OCI-M1 (cell line): ENCODE measurements at places on chromosomes 12 and 14.
A peak's percentile ranks its signal among the peaks of the same experiment; 100 is the strongest.

DNA sequence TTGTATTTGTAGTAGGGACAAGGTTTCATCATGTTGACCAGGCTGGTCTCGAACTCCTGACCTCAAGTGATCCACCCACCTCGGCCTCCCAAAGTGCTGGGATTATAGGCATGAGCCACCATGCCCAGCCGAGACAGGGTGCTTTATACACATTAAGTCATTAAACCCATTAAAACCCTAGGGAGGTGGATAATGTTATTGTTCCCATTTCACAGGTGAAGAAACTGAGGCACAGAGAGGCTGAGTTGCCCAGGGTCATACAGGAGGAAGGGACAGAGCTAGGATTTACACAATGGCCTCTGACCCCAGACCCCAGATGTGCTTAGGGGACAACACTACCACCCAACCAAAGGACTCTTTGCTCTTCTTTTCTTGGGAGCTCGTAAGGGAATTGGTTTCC, 51.0 kb upstream of the RIN3 start:
- no peak for DNase-seq

DNA sequence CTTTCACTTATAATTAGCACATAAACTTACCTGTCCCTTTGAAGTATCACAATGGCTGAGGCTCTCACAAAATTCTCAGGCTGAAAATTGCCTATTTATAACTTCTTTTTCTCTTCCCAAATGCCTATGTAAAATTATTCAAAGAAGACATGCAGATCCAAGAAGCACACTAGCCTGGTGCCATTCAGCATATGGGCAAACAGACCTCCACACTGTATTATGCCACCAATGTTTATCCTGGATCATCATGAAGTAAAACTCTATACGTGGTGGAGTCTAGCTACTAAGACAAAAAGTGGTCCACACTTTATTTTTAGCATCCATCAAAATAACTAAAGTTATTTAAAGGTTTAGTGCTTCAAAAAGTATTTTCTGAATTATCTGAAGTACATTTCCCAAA, 15.8 kb downstream of the TC2N start:
- no peak for DNase-seq

DNA sequence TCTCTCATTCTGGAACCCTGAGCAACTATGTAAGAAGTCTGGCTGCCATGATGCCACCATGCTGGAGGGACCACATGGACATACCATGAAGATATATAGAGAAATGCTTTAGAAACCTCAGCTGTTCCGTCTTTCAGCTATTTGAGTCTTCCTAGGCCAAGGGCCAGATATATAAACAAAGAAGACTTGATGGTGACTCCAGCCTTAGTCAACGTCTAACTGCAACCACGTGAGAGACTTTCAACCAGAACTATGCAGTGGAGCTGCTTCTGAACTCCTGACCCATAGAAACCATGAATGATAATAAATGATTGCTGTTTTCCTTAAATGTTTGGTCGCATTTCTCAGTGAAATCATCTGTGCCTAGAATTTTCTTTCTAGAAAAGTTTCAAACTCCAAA, 20.0 kb upstream of the KITLG start:
- DNase-seq: no peak

DNA sequence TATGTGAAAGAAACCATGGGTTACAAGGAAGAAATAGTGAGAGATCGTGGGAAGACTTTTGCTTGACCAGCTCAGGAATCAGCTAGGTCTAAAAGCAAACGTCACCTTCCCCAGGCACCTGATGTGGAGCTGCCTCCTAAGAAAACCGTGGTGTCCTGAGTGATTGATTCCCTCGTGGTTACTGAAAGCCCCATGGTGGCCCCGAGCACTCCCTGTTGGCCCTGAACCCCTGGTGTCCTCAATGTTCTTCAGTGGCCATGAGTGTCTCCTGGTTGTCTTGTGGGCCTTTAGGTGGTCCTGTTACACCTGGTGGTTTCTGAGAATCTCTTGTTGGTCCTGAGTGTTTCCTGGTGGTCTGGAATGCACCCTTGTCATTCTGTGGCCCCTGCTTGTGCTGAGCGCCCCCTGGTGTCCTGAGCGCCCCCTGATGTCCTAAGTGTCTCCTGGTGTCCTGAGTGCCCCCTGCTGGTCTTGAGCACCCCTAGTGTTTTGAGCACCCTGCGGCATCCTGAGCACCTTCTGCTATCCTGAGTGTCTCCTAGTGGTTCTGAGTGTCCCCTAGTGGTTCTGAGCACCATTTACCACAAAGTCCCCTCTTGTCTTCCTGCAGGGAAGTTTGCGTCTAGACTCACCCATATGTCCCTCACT, 518.7 kb downstream of the TMEM121 start:
- peak; percentile 64 for DNase-seq

DNA sequence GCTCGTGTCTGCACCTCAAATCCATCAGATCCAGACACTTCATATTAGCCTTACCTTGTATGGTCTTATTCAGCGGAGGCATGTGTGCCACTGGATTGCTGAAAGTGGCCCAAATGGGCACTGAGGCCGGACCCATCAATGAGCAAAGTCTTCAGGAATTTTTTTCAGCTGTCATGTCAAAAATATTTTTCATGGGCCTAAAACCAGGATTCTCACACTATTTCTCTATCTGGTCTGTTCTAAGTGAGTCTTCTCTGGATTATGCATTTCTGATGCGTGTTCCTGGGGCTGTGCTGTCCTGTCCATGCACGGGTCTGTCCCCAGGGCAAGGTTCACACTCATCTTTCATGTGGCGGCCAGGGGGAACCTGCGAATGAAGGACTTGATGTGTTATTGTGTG, 94.6 kb downstream of the KCNA5 start:
- no peak for DNase-seq

DNA sequence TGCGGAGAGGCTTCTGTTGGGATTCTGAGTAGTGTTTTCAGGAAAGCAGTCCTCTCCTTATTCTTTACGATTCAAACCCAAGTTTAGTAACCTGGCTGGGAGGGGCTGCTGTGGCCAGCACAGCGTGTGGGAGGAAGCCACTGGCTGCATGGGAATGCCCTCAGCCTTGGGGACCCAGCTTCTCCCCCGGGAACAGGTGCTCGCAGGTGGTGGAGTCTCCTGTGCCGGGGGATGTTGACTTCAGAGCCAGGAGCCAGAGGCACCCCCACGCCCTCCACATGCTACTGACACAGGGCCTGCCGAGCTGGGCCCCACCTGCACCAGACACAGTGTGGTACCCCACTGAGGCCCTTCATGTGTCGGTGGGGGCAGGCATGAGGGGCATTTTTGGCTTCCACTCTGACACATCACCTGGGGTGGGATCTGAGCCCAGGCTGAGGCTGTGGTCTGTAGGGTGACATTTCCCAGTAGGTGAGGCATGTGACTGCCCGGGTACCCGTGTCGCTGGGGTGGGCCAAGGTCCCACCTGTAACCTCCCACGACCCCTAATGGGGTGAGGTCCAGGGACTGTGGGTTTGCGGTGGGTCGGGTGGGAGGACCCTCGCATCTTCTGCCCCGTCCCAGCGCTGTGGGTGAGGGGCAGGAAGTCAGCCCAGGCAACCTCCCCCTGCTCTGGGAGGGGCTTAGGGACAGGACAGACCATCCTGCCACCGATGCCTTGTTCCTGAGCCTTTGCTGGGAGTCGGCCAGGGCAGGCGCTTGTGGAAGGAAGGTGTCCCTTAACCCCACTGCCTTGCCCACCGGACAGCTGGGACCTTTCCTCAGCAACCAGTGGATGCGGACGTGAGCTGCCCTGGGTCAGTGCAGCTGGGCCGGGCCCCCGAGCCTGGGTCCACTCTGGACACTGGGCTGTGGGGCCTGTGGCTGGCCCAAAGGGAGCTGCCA, 26.5 kb downstream of the MTA1 start:
- DNase-seq: no peak

DNA sequence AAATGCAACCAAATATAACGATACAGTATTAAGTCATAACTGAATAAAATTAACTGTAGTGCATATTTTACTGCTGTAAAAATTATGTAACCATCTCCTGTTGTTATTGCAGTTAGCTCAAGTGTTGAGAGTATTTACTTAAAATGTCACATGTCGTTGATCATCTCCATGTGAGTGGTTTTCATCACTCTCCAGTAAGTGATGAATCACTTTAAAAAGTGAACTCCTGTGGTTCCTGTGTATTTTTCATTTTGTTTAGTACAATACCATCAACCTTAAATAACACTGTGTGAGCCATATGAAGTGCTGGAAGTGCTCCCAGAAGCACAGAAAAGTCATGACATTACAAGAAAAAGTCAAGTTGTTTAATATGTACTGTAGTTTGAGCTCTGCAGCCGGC, 104.7 kb upstream of the SLCO1B1 start:
- no peak for DNase-seq

DNA sequence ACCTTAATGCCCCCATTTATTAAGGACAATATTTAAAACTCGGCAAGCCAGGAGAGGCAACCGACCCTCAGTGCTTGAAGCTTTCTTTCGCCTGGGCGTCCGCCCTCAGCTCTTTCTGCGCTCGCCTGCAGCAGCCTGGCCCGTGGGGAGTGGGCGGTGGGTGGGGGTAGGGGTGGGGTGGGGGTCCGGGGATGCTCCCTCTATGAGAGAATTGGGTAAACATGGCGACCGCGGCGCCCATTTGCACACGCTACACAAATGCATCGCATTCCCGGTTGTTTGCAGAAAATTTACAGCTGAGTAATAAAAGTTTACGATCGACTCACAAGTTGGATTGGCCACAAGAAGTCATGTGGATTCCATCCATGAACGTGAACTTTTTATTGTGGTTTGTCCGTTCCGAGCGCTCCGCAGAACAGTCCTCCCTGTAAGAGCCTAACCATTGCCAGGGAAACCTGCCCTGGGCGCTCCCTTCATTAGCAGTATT, 7.7 kb downstream of the HOXC8 start:
- DNase-seq: no peak

GRCh38 chr14:75283833-75284563, 5.4 kb downstream of the FOS start:
- DNase-seq: peak; percentile 78

DNA sequence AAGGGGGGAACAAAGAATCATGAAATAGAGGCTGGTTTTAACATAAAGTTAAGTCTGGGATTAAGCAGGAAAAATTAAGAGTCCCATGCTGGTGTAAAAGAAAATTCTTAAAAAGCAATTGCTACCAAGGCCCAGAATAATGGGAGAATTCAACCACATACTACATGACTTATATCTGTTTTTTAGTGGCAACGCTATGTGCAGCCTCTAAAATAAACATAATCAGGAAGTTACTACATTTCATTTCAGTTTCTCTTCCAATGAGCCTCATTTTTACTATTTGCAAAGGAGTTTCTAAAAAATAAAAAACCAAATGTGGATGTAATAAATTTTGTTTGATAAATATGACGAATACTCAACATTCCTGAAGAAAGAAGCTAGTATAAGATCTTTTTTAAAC, 58.1 kb downstream of the CPNE8 start:
- no peak for DNase-seq

GRCh38 chr14:69041783-69042182, 62.7 kb upstream of the ACTN1 start:
- no peak for DNase-seq

- no peak for DNase-seq
Observed at GRCh38 chr12:110367181-110367864, 36.2 kb downstream of the ANAPC7 start.
